ENCODE measurements at places on chromosomes 12 and 14.

DNA sequence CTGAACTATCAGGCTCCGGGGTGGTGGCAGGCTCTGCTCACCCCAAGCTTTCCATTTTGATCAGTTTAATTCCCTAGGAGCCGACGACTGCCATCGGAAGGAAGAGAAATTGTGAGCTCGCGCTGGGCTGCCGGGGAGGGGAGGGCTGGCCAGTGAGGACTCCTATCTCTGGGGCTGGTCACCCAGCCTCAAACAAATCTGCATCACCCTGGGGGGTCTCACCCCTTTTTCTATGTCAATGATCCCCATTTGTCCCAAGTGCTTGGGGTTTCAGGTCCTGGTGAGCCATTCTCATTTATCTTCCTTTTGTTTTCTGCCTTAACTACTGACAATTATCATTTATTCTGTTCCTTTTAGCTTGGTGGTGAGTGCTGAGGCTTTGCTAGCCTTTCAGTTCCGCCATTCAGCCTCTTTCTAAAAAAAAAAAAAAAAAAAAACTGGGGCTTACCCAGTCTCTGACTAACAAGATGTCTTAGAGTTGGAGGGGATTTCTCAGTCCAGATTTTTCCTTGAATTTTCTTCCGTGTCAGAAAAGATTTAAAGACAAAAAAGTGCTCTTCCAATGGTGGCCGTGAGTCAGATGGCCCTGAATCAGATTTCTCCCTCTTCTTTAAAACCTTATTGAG lies 22.8 kb upstream of the USP44 start:
- no peak for DNase-seq

- DNase-seq: no peak
Observed at GRCh38 chr12:81450920-81451739, 308.0 kb downstream of the PPFIA2 start.

- DNase-seq: no peak
Observed at GRCh38 chr14:76313852-76314251, 62.1 kb upstream of the ESRRB start.

DNA sequence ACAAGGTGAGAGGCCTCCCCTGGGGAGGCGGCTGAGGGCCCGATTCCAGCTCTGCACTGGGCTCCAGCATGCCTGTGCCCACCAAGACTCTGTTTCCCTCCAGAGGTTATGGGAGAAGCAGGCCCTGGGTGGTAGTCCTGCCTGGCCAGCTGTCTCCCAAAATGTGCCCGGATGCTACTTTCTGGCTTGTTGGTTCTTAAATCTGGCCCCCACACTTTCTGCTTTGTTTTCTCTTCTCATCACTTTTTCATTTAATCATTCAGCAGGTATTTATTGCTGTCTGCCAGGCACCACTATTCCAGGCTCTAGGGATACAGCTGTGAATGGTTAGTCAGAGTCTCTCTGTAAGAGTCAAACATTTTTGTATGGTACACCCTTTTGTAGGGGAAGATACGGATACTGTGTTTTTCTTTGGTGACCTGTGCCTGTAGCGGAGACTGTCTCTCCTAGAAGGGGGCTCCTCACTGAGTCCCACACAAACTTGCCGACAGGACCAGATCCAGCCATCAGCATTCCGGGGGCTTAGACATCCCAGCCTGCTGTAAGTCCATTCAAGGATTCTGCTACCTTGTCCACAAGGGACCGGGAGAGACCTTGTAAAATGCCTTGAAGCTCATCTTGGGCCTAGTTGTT lies 3.8 kb downstream of the DHRS2 start:
- DNase-seq: no peak

- DNase-seq: no peak
Observed at GRCh38 chr12:106267535-106267934, 19.7 kb upstream of the CKAP4 start.

DNA sequence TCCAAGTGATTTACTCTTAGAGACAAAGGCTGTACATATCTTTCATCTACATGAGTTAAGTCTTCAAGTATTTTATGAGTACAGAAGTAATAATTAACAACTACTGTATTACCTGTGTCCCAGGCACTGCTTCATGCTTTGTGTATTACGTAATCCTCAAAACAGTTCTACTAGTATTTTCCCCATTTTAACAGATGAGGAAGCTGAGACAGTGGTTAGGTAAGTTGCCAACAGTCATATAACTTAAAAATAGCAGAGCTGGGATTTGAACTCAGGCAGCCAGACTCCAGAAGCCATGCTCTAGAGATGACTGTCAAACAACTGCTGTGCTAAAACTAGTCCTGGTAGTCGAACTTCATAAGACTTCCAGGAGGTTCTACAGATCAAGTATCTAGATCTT lies 10.7 kb downstream of the TRMT5 start:
- no peak for DNase-seq

- no peak for DNase-seq
Observed at GRCh38 chr12:76341436-76342030, 6.7 kb downstream of the BBS10 start.

GRCh38 chr12:91889059-91889458 lies 256.6 kb downstream of the BTG1 start:
- DNase-seq: no peak

DNA sequence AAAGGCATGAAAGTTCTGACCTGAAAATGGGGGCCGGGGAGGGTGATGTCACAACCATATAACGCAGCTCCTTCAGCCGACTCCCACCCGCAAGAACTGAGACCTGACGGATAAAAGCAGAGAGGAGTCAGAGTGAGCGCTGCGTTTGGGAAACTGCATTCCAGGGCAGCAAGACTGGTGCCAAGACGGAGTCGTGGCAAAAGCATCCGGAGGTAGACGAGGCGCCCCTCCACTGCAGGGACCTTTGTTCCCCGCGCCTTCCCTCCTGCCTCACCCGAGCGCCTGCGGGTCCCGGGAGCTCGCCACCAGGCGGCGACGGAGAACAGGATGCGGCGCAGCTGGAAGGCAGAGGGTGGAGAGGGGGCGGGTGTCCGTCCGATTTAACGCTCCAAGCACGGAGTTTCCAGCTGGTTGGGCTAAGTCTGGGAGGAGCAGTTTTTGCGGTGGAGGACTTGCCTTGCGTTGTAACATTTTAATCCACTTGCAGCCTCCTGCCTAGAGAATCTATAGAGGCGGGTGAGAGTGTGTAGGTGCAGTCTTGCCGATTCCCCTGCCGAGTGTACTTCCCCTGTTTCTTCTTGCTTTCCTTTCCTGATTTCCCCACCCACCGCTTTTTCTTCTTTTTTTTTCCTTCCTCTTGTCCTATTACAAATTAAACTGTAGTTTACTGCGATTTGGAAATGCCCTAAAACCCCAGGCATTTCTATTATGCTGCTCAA lies 1.2 kb upstream of the CPNE8 start:
- peak; percentile 45 for DNase-seq

GRCh38 chr12:93851257-93851671 lies 174.1 kb downstream of the CRADD start:
- peak; percentile 24 for DNase-seq

DNA sequence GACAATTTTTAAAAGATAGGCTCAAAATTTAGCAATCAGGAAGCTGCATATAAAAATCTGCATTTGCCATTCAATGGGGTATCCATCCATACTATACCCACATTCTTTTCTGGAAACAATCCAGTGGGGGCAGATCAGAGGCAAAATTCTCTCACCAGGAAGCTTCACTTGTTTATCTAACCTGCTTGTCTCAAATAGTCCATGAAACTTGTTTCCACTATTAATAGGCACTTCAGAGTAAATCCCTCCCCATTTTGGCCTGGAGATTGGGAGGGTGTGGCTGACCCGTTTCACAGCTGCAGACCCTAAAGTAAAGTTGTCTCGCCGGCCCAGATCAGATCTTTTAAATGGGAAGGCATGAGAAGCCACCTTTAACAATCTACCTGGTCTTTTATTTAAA lies 139.4 kb upstream of the CPNE8 start:
- no peak for DNase-seq

- DNase-seq: no peak
Observed at GRCh38 chr12:131333136-131333535, 377.8 kb upstream of the SFSWAP start.

DNA sequence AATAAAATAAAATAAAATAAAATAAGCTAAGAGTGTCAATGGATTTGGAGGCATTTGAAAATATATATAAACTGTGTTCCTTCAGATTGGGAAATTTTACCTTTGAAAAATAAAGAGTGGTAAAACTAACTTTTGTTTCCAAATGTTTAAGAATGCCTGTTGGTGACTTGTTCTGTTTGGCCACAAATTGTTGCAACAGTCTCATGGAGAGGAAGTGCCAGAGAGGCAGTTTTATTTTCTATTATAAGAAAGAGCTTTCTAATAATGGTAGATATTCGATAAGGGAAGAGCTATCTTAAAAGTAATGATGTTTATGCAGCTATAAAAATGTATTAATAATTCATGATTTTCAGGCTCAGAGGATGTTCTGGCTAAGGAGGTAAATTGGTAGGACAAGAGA lies 68.8 kb upstream of the MDGA2 start:
- no peak for DNase-seq

DNA sequence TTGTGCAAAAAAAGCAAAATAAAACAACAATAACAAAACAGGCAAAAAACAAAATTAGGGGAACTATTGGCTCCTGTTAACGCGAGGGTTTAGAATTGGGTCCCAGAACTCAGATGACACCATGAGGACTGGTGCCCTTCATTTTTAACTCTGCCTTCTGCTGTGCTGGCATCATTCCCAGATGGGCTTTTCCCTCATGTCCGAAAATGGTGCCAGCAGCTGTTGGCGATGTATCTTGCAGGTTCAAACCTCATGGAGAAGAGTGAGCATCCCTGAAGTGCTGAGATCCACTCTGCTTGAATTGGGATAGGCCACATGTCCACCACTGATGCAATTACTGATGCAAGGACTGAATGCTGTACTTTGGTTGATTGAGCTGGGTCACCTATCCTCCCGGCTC lies 61.1 kb downstream of the MYRFL start:
- DNase-seq: no peak

GRCh38 chr12:75985566-75985965 lies 46.0 kb downstream of the PHLDA1 start:
- no peak for DNase-seq

DNA sequence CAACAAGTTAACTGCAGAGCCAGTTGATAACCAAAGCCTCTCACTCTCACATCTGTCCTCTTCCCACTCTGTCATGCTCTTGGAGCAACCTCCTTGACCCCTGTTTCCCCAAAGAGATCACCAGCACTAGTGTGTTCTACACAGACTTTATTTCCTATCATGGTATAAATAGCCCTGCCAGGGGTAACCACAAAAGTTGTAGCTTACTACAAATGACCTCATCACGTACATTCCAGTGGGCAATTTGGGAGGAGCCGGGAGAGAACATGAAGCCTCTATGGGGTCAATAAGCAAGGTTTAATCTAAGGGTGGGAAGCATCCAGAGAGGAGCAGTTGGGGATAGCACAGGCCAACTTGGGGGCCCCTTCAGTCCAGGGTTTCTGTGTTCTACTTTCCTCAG lies 186.5 kb downstream of the KCNA5 start:
- no peak for DNase-seq

GRCh38 chr14:105817971-105818711 lies 291.8 kb downstream of the TMEM121 start:
- DNase-seq: no peak
